ENCODE measurements at places on chromosomes 5 and 9.

DNA sequence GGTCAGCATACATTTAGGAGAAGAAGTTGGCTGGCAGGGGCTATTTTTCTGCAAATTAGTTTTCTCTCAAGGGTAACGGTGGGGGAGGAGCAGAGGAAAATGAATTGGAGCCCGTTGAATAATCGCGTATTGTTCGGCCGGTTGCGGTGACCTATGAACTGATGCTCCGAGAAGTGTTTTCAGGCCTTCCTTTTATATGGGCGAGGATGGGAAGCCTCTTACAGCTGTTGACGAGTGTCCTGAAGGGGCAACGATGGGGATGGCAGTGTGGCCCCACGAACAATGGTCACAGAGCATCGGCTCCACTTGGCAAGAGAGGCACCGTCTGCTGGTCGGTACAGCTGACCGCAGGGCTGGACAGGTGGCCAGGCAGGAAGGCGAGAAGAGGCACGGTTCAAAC lies 400.7 kb downstream of the ZSWIM6 start:
- no peak for DNase-seq

- DNase-seq = no peak
These were observed 45.0 kb upstream of the DMRTA1 start for GRCh38 chr9:22401671-22402070.

DNA sequence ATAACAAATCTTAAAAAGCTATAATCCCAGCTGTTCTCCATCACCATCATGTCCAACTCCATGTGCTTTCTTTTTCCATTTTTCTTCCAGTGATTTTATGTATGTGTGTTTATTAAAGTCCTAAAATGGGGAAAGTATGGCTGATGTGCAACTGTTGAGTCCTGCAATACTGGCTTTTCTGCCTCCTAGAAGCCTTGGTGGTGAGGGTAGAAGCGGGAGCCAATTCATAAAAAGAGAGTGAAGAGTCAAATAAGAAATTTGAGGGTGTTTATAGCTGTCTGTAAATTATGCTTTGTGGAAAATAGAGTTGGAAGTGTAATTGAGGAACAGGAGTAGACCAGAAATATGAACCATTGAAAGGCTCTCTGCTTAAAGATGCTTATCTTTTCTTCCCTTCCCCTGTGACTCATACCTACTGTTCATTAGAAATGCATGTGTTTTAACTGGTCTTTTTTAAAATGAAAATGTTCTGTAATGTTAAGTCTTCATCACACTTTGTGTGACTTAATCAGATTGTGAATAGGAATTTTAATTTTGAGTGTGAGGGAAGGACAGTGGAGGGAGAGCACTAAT lies 80.1 kb downstream of the ZCCHC7 start:
- no peak for DNase-seq

DNA sequence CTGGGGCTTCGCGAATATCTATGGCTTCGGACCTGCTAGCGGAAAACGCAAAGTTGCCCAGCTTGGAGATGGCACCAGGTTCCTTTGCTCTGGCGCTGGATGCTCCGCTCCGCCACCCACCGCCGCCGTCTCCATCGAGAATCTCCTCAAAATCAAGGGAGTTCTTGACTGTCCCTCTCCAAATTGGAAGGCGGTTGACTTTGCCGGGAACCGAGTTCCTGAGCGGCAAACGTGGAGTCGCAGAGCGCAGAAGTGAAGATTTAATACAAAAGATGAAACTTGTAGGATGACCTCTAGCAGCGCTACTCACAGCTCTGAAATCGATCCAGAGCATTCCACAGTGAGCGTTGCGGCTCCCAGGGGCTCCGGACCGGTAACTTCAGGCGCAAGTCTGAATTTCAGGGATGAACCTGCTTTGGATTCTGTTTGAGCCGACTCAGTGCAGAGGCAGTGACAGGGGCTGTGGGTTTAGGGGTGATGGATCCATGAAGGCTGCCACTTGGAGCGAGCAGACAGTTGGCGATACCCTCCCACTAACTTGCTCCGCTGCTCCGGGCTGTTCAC lies 1641.5 kb upstream of the C9orf72 start:
- DNase-seq = no peak

DNA sequence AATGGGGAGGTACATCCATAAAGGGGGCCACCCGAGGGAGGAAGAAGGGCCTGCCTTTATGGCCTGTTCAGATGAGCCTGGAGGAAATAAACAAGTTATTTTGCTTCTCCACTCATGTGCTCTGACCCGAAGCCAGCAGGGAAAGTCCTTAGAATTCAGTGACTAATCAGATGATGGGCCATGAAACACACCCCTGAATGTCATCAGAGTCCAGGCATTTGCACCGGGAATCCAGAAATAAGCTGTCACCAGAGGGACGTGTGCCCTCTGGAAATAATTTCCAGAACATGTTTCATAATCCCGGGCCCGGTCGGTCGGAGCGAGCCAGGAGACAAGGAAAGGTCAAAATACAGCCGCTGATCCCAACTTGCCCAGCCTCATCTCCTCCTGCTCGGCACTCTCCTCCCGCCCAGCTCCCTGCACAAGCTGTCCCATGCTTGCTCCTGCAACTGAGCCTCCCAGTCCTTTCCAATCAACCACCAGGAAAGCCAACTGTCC lies 73.6 kb upstream of the ZNF622 start:
- no peak for DNase-seq

DNA sequence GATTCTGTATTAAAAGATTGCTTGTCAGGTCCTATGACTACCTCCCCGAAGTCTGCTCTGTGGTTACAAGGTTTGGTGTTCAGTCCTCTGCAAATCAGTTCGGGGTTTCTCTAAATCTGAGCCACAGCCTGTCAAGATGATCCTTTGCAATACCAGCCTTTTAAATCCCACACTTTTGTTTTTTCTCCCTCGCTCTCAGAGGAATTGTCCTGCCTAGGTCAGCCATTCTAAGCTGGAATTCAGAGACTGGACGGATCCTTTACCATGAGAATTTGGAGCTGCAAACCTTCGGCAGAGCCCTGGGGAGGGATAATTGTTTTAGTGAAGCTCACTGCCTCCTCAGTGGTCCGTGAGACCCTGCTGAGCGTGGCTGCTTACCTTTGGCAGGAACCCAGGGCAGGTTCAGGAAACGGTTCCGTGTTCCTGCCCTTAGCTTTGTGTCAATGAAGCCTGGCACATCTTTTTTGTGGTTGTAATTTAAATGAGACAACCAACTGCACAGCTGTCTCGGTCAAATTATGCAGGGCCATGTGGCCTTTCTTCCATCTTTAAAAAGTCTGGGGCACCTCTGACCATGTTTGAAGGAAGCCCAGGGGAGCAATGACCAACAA lies 47.2 kb downstream of the EBF1 start:
- DNase-seq = no peak

DNA sequence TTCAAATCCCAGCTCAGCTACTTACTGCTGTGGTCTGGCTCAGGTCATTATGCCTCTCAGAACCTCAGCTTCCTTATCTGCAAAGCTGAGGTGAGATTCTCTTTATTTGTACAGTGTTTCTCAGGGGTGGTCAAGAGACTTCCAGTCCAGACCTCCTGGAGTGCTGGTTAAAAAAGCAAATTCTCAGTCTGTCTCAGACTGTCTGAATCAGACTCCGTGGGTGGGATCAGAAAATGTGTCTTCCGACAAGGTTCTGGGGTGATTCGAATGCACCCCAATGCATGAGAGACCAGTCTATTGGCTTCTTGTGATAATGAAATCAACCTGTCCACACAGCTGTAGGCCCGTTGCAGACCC lies 137.7 kb upstream of the SMIM23 start:
- DNase-seq = no peak

DNA sequence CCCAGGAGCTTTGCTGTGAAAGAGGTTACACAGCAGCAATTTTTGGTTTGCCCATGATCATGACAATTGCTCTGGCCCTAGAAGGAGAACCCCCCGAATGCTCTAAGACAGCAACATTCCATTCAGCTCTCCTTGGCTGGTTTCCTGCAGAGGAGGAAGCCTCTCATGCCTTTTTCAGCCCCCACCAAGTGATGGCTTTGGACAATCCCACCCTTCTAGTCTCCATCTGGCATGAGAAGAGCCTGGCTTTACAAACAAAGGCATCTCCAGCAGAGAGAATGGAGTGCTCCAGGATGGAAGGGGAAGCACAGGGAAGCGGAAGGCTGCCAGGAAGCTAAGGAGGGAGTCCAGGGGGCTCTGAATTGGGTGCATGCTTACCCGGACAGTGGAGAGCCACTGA lies 98.4 kb downstream of the CRB2 start:
- no peak for DNase-seq

DNA sequence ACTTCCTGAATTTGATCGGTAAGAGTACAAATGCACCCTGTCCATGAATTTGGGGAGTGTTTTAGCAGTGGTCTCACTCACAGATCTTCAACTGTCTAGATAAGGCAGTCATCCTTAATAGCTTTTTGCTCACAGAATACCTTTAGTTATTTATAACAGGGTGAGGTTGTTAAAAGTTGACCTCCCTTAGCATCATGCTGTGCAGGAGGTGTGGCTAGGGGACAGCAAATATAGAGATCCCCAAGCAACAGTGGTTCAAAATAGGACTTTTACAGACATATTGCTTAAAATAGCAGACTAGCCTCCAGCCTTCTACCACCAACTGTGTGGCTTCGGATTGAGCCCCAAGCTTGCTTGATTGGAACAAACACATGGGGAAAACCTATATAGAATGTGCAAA lies 724.4 kb downstream of the TLE1 start:
- no peak for DNase-seq

DNA sequence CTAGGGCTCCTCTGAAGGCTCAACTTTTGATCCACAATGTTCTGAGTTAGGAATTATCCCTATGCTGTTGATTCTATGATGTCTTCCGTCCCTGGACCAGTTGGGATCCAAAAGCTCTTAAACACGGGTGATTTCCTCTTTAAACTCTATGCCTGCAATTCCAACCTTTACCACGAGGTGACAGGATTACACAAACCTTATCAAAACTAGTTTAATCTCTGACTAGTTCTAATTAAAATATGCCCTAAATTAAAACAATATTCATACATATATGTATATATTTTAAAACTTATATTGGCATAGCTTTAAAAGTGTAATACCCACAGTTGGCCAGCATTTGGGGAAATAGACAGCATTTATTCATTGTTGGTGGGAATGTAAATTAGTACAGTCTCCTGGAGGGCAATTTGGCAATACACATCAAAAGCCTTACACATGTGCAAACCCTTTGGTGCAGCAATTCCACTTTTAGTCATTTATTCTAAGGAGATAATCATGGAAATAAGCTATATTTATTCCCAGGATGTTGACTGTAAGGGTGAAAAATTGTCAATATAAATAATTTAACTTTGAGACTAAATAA lies 51.6 kb upstream of the PHYKPL start:
- no peak for DNase-seq

DNA sequence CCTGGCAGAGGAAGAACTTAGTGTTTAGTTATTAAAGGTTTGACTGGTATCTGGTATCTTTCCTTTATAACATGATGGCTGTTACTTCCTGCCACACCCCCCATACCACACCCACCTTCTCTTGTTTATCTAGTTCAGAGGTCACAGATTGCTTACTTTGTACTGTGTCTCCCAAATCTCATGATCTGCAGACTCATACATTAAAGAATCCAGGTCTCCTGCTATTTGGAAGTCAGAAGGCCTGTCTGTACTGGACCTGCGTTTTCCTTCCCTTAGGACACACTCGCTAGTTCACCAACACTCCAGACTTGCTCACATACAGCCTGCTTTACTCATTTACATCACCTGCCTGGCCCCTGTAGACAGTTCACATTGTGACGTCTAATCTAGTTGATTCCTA lies 39.3 kb downstream of the NUDT12 start:
- no peak for DNase-seq

DNA sequence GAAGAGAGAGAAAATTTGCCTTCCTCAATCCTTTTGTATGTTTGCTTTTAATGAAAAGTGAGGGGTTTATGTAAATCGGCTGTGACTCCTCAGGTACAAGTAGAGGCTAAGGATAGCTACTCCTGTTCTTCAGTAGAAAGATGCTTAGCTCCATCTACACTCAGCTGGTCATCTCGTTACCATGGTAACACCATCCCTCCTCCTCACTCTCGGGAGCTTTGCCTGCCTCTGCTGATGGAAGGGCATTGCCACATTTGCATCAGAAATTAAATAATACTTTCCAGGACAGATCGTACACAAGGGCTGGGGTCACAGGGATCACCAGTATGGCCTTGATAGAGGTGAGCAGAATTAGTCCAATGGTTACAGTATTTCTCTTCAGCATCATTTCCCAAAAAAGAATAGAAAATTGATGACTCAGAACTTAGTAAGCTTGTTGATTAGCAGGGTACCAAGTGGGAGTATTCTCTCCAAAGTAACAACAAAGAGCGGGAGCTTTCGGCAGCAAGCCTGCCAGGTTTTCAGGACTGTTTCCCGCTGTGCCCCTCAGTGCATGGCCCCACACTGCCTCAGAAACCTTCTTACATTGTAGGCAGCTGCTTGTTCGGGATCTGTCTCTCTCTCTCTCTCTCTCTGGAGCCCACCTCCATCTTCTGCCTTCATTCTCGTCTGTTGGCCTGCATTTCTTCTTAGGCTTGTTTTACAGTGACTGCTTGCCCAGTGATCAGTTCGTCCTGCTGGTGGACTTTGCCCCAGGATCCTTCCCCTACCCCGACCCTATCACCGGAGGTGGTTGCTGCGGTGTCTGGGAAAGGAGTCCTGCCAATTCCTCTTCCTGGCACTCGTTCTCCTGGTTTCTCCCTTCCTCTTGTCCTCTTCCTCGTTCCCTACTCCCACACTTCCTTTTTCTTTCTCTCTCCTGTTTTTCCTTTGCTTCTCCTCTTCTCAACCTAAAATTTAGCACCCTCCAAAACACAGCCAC lies 51.9 kb upstream of the SNAPC3 start:
- DNase-seq = no peak

- no peak for DNase-seq
These were observed 160.7 kb downstream of the TMEM38B start for GRCh38 chr9:105854783-105855724.

- peak; percentile 4 for DNase-seq
These were observed 427.8 kb upstream of the C9orf72 start for GRCh38 chr9:28001096-28001495.

DNA sequence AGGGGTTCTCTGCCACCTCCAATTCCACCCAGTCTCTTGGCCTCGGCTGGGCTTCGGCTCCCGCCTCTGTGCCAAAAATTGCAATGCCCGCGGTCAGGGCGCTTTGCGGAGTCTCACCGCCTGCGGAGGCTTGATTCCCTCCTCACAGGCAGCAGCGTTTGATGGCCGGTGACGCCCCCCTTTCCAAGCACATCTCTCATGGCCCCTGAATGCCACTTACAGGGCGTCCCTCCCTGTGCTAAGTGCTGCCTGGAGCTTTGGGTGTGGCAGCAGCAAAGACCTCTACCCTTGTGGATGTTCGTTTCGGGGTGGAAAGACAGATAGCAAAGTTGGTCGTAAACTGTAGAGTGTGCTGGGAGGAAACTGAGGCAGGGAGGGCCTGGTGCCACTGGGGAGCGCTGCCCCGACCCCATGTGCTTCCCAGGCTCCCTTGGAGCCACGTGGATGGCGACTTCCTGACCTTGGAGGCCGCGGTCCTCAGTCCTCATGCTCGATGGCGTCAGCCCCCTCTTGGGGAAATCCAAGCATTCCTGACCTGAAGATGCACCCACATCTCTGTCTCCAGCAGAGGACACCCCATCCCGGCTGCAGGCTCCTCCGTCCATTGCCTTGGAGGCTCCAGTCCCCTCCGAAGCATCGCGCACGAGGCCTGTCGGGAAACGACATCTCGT lies 249.2 kb upstream of the IRX4 start:
- no peak for DNase-seq

- no peak for DNase-seq
These were observed 450.4 kb upstream of the NMUR2 start for GRCh38 chr5:152855441-152855840.

GRCh38 chr9:4517274-4517673 lies 27.0 kb downstream of the SLC1A1 start:
- DNase-seq = no peak

- DNase-seq = no peak
These were observed 37.6 kb downstream of the EHMT1 start for GRCh38 chr9:137656416-137656815.

GRCh38 chr5:171513591-171513990 lies 94.1 kb downstream of the FGF18 start:
- DNase-seq = no peak

Data from foreskin melanocyte (primary cell).